ENCODE measurements at places on chromosomes 12 and 14.

DNA sequence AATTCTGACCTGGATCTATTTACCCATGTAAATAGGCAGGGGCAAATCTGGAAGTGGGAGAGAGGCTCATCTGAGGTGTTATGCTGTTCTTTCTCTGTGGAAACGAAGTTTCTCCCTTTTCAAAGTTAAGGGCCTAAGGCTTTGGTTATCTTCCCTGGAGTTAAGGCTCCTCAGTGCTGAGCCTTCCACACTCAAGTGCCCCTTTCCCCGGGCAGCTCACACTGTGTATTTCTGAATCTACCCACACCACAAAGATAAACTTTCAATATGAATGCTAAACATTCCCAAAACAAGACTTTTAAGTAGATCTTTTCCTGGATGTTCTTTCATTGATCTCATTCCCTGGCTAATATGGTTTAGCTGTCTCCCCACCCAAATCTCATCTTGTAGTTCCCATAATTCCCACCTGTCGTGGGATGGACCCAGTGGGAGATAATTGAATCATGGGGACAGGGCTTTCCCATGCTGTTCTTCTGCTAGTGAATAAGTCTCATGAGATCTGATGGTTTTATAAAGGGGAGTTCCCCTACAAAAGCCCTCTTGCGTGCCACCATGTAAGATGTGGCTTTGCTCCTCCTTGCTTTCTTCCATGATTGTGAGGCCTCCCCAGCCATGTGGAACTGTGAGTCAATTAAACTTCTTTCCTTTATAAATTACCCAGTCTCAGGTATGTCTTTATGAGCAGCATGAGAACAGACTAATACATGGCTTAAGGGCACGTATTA is 251.1 kb downstream of the NAV3 start:
- DNase-seq, result no peak

DNA sequence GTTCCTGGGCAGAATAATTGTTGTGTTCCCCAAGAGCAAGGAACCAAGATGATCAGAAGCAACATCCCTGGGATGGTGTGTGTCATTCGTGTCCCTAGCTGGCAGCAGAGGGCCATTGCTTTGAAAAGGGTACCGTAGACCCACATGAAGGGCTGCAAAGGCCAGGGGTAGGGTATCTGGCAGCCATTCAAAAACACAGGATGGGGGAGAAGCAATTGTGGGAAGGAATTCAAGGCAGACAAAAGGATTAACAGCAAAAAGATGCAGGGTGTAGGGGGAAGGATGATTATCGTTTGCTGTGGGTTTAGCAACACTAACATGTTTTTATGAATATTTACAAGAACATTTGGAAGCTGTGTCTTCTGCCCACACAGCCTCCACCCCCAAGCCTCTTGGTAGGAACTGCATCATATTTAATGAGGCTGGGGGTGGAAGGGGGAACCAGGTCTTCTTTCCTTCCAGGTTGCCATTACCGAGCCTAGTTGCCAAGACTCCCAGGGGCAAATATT is 169.0 kb upstream of the G2E3 start:
- no peak for DNase-seq

- no peak for DNase-seq
Measured at GRCh38 chr12:109737126-109737525, 23.5 kb downstream of the FAM222A start.

DNA sequence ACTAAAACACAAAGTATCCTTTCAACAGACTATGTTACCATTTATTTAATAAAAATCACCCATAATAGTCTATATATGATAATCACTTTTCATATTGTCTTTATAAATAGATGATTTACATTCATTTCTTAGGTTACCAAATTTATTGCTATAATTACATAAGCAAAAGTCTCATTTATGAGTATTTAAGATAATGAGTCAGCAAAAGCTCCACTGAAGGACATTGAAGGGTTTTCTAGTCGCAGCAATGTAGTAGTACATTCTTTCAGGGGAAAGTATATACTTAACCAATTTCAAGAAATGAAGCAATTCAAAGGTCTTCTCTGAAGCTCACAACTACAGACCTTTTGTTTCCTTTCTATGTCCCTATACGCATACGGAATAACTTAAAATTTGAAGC is 110.9 kb downstream of the NOVA1 start:
- no peak for DNase-seq

DNA sequence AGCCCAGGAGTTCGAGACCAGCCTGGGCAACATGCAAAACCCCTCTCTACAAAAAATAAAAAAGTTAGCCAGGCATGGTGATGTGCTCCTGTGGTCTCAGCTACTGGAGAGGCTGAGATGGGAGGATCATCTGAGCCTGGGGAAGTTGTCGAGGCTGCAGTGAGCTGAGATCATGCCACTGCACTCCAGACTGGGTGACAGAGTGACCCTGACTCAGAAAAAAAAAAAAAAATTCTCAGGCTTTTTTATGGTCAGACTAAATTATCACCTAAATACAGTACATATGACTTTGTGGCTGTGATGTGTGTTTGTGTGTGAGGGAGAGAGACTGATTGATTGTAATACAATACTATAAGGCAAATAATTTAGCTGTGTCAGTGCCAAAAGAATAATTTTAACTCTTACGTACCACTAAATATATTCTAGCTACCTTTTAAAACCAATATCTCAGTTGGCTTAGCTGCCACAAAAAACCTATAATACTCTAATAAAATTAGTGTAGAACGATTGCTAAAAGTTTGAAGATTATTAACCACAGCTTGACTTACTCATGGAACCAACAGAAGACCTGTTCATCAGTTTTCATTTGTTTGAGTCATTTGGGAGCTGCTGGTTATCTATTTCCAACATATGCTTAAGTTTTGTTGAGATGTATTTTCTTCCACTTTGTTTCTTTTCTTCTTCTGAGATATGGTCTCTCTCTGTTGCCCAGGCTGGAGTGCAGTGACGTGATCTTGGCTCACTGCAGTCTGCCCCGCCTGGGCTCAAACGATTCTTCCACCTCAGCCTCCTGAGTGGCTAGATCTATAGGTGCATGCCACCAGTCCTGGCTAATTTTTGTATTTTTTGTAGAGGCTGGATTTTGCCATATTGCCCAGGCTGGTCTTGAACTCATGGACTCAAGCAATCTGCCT is 58.0 kb downstream of the DIP2B start:
- DNase-seq, result no peak

GRCh38 chr14:37610945-37611523 is 15.6 kb downstream of the TTC6 start:
- DNase-seq, result no peak

GRCh38 chr12:503111-503761 is 43.5 kb downstream of the B4GALNT3 start:
- no peak for DNase-seq

DNA sequence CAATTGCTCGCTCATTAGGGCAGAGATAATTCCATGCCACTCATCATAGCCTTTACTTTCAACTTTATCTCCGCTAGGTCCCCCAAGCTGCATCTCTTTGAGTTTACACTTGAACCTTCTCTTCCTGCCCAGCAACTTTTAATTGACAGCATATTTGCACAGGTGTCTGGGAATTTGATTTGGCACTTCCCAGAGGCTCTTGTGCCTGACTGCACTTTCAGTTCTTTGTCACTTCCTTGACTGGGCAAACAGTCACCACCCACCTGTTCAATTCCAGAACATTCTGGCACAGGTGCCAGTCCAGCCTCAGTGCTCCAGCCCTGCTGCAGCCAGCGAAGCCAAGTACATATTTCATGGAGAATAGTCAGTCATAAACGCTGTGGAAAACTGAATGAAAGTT is 110.1 kb upstream of the LRIG3 start:
- DNase-seq, result no peak

DNA sequence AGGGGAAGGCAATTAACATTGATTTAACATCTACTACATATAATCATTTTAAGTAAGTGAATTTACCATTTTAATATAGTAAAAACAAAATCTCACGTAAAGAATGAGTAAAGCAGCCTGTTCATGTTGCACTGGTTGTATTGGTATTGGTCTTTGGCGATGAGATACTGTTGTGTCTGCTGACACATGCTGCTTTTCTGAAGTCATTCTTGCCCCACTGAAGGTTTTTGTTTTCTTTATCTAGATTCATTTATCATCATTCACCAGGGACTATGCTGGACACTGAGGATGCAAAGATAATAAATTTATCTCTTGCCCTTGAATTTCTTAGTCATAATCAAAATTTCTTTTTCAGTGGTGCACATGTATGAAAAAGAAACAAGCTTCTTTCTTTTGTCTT is 246.2 kb upstream of the NPAS3 start:
- DNase-seq, result no peak

- peak; percentile 71 for DNase-seq
Measured at GRCh38 chr12:112900298-112901145, 6.2 kb upstream of the OAS1 start.

GRCh38 chr14:102824832-102825231 is 47.6 kb downstream of the TRAF3 start:
- no peak for DNase-seq

- DNase-seq, result no peak
Measured at GRCh38 chr12:120928864-120929652, 24.9 kb upstream of the SPPL3 start.

DNA sequence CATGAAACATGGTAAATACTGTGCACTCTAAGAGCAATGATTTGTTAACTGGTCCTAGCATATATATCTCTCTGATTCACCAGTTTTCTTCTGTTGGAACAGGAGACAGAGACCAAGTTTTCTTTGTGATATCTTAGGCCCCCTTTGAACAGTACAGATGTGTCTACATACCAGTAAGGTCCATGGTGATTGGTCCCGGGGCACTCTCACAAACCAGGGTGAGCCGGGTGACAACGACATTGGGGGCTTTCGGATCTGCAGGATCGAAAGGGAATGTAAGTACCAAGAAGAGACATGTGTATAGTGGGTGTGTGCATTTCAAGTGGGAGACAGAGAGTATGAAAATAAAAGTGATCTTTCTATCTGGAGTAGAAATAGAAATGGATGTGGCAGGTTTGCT is 11.3 kb upstream of the ERP27 start:
- no peak for DNase-seq

DNA sequence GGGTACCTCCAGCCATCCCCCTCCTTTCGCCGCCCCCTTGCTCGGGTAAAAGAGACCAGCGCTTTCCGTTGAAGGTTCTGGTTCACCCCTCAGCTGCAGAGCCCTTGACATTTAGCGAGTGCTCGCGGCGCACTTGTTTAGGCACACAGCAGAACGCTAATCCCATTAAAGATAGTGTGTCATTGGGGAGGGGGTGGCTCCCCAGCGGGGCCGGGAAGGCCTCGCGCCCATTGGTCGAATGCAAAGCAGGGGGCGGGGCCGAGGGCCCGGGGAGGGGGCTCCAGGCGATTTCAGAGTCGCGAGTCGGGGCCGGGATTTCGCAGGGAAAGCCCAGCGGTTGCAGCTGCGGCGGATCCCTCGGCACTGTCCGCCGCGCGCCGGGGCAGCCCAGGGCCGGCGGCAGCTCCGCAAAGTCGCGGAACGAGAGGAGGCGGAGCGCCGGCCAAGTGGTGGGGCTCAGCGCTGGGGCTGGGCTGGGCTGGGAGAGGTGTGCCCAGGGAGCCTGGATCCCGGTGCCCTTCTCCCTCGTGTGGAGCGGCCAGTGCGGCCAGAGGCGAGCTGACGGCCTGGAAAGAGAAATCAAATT is 122.9 kb downstream of the TSPAN9 start:
- DNase-seq, result peak; percentile 12

DNA sequence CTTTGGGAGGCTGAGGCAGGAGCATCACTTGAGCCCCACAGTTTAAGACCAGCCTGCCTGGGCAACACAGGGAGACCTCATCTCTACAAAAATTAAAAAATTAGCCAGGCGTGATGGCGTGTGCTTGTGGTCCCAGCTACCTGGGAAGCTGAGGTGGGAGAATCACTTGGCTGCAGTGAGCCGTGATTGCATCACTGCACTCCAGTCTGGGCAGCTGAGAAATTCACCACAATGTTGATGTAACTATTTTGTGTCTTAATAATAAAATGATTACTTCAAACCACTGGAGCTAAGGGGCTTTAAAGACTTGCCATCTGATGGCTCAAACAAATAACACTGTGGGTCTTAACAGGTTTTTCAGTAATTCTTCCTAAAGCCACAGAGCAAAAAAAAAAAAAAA is 10.8 kb downstream of the ERH start:
- no peak for DNase-seq

GRCh38 chr12:45743247-45743646 is 13.7 kb downstream of the ARID2 start:
- DNase-seq, result no peak

DNA sequence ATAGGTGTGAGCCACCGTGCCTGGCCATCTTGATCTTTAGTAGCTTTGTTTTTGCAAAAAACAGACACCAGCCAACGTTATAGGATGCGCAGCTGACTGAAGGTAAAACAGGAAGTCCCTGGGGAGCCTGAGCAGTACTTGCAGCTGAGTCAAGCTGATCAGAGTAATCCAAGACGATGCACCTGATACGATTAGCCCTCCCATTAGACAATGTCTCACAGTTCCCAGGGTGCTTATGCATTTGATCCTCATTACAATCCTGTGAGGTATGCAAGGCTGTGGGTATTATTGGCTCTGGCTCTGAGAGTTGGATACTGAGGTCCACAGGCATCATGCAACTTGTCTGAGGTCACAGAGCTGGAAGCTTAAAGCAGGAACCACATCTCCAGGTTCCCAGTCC is 8.1 kb downstream of the KRT18 start:
- no peak for DNase-seq

DNA sequence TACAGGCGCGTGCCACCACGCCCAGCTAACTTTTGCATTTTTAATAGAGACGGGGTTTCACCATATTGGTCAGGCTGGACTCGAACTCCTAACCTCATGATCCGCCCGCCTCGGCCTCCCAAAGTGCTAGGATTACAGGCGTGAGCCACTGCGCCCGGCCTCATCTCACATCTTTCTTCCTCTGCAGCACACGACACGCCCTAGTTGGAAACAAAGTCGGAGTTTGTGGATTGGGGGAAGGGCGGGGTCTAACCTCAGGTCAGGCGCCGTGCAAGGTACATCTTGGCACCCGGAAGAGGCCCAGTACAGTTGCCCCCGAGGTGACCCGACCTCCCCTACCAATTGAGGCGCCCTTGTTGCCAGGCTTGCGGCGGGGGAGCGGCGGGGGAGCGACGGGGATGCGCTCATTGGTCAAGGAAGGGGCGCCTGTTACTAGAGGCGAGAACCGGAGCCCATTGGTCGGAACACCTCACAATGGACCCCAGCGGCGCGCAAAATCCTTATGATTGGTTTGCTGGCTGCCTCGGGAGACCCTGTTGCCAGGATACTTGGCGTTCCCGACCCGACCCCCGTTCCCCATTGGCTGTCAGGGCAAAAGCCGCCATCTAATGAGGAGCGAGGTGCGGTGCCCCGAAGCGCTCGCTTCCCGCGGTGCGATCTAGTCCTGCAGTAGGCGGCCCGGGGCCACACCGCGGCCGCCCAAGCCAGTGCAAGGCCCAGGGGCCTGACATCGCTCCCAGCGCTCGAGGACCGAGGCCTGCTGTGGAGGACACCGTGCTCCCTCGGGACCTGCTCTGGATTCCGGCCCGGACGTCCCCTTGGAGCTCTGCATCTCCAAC is at the start of gene REC8:
Gene REC8, plus strand, starts transcription at position 659 of the 839 bp plus-strand sequence. CDS start 473 bp downstream, outside the sequence.
- peak; percentile 84 for DNase-seq

- peak; percentile 72 for DNase-seq
Measured at GRCh38 chr12:81128930-81129554, 51.2 kb downstream of the ACSS3 start.
